ENCODE measurements at places on chromosomes 3 and 15. TPM values are rescaled to one million over a fixed set of nuclear protein-coding genes. Genes with fewer than 3 reads are reported as not detected.

GRCh38 chr3:138547342-138547975 is 46.6 kb downstream of the CEP70 start:
- DNase-seq, result no peak

The NDUFAF3 gene
- 174 TPM for total RNA-seq

- no peak for DNase-seq
These were observed 545.8 kb upstream of the ADAMTS9 start for GRCh38 chr3:65233561-65233960.

The PYGO1 gene
- total RNA-seq, result 11.8 TPM

The PPP4R2 gene
- total RNA-seq, result 65.4 TPM

Measured in SK-MEL-5 (cell line).